ENCODE measurements at places on chromosomes 2 and 18.
A peak's percentile ranks its signal among the peaks of the same experiment; 100 is the strongest.

DNA sequence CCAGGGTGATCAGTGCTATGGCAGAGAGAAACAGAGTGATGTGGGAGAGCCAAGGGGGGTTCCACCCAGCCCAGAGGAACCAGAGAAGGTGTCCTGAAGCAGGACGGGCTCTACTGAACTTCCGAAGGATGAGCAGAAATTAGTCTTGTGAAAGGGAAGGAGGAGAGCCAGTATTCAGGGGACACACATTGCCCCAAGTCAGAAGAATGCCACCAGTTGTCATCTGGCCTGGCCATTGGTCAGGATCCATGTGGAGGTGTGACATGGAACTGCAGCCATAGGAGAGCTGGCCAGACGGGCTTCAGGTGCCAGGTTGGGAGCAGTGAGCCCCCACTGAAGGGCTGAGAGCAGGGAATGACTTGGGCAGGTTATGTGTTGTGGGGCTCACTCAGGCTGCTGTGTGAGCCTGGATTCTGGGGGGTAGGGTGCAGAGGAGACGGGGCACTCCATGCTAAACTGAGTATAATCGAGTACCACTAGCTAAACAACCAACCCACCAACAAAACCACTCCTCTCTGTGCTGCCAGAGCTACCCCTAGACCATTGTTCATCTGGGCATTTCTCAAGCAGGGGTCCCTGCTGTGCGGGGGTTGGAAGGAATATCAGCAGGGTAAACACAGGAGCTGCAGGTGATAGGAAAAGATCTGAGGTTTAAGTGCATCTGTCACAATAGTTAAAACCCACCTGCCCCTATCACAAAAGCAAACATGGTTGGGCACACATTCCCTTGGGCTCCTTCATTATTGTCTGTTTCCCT lies 25.3 kb downstream of the MARCO start:
- no peaks in the 10 kb centered on the region for H3K4me1 ChIP-seq
- H3K4me3 ChIP-seq, result no peak overlapping the region
- no peak for DNase-seq
- H3K27ac ChIP-seq, result no peak overlapping the region
- no peaks in the 10 kb centered on the region for H3K36me3 ChIP-seq
- H3K27me3 ChIP-seq, result no peaks in the 10 kb centered on the region

DNA sequence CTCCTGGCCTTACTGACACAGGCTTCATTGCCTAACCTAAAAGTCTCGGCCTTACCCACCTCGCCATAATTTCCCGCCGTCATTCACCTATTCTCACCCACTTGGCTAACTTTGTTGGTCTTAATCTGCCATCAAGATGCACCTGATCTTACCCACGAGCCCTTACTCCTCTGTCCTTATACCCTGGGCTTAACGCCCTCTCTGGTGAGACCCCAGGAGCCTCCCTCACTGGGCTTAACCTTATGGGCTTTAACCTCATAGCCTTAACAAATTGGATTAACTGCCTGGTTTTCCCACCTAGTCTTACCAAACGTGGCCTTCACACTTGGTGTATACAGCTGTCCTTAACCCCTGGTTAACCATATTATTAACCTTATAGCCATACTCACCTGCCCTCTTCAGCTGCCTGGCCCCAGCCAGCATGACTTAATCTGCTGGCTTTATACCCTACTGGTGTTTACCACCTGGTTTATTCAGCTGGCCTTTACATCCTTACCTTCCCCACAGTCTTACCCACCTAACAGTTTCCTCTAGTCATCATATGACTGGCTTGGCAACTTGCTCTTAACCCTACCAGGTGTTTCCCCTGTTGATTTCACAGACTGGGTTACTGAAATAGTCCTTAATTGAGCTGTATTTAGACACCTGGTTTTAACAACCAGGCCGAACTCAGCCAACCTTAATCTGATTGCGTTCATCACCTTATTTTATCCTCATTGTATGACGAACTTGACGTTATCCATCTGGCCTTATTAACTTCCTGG lies 132.0 kb upstream of the ZSWIM2 start:
- no peaks in the 10 kb centered on the region for H3K27me3 ChIP-seq
- H3K36me3 ChIP-seq, result no peaks in the 10 kb centered on the region

GRCh38 chr18:75111760-75112159 lies 97.2 kb downstream of the PTGR3 start:
- no peak overlapping the region for H3K27ac ChIP-seq
- no peaks in the 10 kb centered on the region for H3K27me3 ChIP-seq
- no peaks in the 10 kb centered on the region for H3K4me1 ChIP-seq
- no peak for DNase-seq
- H3K4me3 ChIP-seq, result no peak overlapping the region
- H3K36me3 ChIP-seq, result no peaks in the 10 kb centered on the region

DNA sequence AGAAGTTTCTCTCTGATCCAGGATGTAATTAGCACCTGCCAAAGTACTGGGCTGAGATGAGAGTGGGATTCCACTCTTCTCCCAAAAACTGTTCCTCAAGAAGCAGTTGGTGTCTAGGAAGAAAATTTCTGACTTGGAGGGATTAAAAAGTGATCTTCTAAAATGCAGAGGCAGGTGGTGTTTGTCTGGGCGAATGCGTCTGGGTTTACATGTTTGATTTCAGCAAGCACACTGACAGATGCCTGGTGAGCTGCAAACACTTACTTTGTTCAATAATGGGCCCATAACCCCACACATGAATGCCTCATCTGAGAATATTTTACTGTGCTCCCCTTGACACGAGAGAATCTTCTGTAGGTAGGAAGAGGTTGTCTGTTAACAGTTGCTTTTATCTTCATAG lies 24.3 kb upstream of the KCNF1 start:
- H3K4me1 ChIP-seq, result no peaks in the 10 kb centered on the region
- no peak overlapping the region for H3K27ac ChIP-seq
- H3K4me3 ChIP-seq, result no peak overlapping the region
- H3K36me3 ChIP-seq, result no peaks in the 10 kb centered on the region
- DNase-seq, result no peak
- no peaks in the 10 kb centered on the region for H3K27me3 ChIP-seq

DNA sequence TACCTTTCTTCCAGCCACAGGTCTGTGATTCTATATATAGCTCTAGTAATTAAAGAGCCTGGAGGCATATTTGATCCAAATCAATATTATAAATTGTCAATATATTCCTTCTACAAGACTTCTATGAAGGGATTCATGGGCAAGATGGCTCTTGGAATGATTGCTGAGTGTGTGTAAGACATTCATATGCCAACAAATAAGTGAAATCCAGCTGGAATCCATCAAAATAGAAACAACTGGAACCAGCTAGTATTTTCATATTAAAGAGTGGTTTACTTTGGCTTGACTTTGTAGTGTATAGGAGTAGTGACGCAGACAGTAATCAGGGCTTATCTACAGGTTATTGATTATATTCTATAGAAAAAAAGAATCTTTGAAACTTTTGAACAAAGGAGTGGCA lies 83.4 kb downstream of the CALCRL start:
- H3K27ac ChIP-seq, result no peak overlapping the region
- H3K4me1 ChIP-seq, result no peaks in the 10 kb centered on the region
- H3K36me3 ChIP-seq, result no peaks in the 10 kb centered on the region
- DNase-seq, result no peak
- no peaks in the 10 kb centered on the region for H3K27me3 ChIP-seq
- H3K4me3 ChIP-seq, result no peak overlapping the region

- no peak overlapping the region for H3K4me3 ChIP-seq
- no peak for DNase-seq
- H3K4me1 ChIP-seq, result no peaks in the 10 kb centered on the region
- H3K27ac ChIP-seq, result no peak overlapping the region
- H3K36me3 ChIP-seq, result no peaks in the 10 kb centered on the region
Observed at GRCh38 chr18:65990944-65991708, 240.3 kb downstream of the CDH7 start.

DNA sequence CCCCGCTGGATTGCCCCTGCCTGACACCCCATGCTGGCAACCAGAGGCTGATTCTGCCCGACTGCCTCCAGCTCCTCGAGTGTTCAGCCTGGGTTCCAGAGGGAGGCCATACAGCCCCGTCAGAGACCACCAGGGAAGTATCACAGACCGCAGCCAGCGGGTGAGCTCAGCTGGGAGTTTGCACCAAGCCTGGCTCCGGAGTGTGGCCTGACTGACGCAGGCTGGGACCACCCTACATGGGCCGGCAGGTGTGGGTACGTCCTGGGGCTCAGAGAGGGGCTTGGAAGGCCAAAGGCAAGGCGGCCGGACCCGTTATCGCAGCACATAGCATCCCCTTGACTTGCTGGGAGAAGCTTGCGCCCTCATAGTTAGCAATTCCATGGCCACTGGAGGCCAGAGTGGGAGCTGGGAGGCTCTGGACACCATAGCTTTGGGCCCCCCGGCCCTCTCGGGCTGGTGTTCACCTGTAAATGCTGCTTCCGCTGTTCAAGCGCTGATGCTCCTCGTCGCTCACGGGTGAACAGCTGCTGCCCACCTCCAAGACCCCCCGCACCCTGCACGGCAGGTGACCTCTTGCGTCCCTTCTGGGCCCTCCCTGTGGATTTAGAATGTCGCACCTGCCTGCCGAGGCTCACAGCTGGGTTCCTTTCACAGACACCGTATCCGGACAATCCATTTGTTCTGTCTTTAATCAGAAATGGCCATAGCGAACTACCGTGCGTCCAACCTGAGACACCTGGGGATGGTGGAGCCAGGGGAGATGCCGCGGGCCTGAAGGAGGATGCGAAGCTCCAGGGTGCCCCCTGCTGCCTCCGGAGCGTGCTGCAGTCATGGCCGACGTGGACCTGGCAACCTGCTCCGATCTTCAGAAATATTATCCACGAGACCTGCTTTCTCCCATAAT lies 31.2 kb upstream of the SLC66A3 start:
- no peaks in the 10 kb centered on the region for H3K27me3 ChIP-seq
- H3K4me3 ChIP-seq, result no peak overlapping the region
- H3K4me1 ChIP-seq, result no peaks in the 10 kb centered on the region
- no peak for DNase-seq
- H3K27ac ChIP-seq, result no peak overlapping the region

- no peaks in the 10 kb centered on the region for H3K4me1 ChIP-seq
- no peaks in the 10 kb centered on the region for H3K27me3 ChIP-seq
- H3K4me3 ChIP-seq, result no peak overlapping the region
- H3K27ac ChIP-seq, result no peak overlapping the region
Observed at GRCh38 chr2:199462347-199462955, 4.7 kb upstream of the SATB2 start.

GRCh38 chr18:24031916-24032315 lies 17.4 kb downstream of the TTC39C start:
- no peaks in the 10 kb centered on the region for H3K4me1 ChIP-seq
- no peaks in the 10 kb centered on the region for H3K27me3 ChIP-seq
- no peak overlapping the region for H3K27ac ChIP-seq
- DNase-seq, result no peak

GRCh38 chr2:240507060-240507777 lies 50.6 kb downstream of the ANKMY1 start:
- peak; percentile 59 for DNase-seq
- no peaks in the 10 kb centered on the region for H3K36me3 ChIP-seq
- no peaks in the 10 kb centered on the region for H3K27me3 ChIP-seq
- H3K4me3 ChIP-seq, result no peak overlapping the region
- no peaks in the 10 kb centered on the region for H3K4me1 ChIP-seq

- H3K36me3 ChIP-seq, result no peaks in the 10 kb centered on the region
- DNase-seq, result no peak
- H3K27me3 ChIP-seq, result no peaks in the 10 kb centered on the region
- no peak overlapping the region for H3K27ac ChIP-seq
- no peak overlapping the region for H3K4me3 ChIP-seq
- no peaks in the 10 kb centered on the region for H3K4me1 ChIP-seq
Observed at GRCh38 chr18:50836521-50836957, 16.7 kb upstream of the MRO start.

DNA sequence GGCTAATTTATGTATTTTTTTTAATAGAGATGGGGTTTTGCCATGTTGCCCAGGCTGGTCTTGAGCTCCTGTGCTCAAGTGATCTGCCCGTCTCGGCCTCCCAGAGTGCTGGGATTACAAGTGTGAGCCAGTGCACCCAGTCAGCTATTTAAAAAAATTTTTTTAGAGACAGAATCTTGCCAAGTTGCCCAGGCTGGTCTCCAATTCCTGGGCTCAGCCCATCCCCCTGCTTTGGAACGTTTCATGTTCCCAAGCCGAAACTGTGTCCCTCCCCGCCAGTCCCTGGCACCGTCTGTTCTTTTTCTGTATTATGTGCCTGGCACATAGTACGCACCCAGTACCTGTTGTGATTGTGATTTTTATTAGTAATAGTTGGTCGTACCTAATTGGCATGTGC lies 63.1 kb upstream of the MGAT5 start:
- peak; percentile 54 for DNase-seq
- no peaks in the 10 kb centered on the region for H3K27me3 ChIP-seq
- H3K4me1 ChIP-seq, result no peaks in the 10 kb centered on the region
- H3K4me3 ChIP-seq, result no peak overlapping the region

- H3K27ac ChIP-seq, result no peak overlapping the region
- no peaks in the 10 kb centered on the region for H3K36me3 ChIP-seq
- no peak overlapping the region for H3K4me3 ChIP-seq
- H3K4me1 ChIP-seq, result no peaks in the 10 kb centered on the region
- no peaks in the 10 kb centered on the region for H3K27me3 ChIP-seq
- DNase-seq, result peak; percentile 70
Observed at GRCh38 chr2:241898463-241899270, 29.1 kb downstream of the RTP5 start.

GRCh38 chr2:161172901-161173540 lies 12.8 kb downstream of the TANK start:
- no peaks in the 10 kb centered on the region for H3K27me3 ChIP-seq
- no peaks in the 10 kb centered on the region for H3K36me3 ChIP-seq
- DNase-seq, result no peak

DNA sequence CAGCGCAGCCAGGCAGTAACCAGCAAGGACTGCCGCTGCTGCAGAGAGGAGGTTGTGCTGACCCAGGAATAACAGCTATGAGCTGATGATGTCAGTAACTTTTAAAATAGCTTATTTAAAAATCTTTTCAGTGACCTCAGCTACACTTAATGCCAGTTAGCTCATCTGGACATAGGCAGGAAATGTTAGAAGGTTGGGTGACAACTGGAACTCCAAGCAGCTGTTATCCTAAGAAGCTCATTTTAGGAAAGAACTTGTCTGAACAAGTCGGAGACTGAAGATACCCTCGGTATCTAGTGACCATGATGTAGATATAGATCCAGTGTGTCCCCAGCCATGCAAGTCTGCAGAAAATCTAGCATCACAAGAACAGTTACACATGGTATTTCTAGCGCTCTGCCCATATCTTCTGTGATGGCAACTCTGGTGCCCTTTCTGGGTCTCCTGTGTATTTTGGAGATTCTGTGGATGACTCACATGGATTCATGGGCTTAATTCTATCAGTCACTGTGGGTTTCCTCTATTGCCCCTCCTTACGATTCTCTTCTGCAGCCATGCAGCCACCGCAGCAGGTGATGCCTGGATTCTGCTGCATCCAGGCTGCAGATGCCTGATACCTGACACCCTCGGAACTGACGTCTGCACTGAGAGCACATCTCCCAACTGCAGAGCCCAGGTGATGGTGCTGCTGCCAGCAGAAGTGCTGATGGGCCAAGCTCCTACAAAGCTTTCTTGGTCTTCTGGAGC lies 19.8 kb upstream of the PLEK start:
- H3K36me3 ChIP-seq, result no peaks in the 10 kb centered on the region
- no peaks in the 10 kb centered on the region for H3K4me1 ChIP-seq
- no peak overlapping the region for H3K4me3 ChIP-seq
- DNase-seq, result no peak
- no peak overlapping the region for H3K27ac ChIP-seq

GRCh38 chr2:146080925-146081324 lies 1561.0 kb upstream of the ZEB2 start:
- no peak overlapping the region for H3K27ac ChIP-seq
- no peaks in the 10 kb centered on the region for H3K36me3 ChIP-seq
- H3K27me3 ChIP-seq, result no peaks in the 10 kb centered on the region
- DNase-seq, result no peak
- H3K4me1 ChIP-seq, result no peaks in the 10 kb centered on the region
- no peak overlapping the region for H3K4me3 ChIP-seq
